ENCODE measurements at places on chromosomes 5 and 9.

GRCh38 chr5:151002250-151002649, 18.1 kb upstream of the GPX3 start:
- no peak for DNase-seq

DNA sequence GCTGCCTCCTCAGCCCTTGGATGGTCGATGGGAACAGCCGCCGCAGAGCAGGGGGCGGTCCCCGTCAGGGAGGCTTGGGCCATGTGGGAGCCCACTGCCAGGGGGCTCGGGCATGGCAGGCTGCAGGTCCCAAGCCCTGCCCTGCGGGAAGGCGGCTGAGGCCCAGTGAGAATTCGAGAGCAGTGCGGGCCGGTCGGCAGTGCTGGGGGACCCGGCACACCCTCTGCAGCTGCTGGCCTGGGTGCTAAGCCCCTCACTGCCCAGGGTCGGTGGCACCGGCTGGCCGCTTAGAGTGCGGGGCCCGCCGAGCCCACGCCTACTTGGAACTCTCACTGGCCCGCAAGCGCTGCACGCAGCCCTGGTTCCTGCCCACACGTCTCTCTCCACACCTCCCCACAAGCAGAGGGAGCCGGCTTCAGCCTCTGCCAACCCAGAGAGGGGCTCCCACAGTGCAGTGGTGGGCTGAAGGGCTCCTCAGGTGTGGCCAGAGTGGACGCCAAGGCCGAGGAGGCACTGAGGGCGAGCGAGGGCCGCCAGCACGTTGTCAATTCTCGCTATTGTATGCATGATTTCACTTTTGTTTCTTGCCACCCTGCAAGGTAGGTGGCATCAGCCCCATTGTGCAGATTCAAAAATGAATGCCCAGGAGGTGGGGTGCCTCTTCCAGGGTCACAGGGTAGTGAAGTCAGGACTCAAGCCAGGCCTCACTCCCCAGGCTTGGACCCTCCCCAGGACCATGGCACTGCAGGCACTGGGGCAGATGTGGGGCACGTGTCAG, 48.6 kb downstream of the COL15A1 start:
- no peak for DNase-seq

DNA sequence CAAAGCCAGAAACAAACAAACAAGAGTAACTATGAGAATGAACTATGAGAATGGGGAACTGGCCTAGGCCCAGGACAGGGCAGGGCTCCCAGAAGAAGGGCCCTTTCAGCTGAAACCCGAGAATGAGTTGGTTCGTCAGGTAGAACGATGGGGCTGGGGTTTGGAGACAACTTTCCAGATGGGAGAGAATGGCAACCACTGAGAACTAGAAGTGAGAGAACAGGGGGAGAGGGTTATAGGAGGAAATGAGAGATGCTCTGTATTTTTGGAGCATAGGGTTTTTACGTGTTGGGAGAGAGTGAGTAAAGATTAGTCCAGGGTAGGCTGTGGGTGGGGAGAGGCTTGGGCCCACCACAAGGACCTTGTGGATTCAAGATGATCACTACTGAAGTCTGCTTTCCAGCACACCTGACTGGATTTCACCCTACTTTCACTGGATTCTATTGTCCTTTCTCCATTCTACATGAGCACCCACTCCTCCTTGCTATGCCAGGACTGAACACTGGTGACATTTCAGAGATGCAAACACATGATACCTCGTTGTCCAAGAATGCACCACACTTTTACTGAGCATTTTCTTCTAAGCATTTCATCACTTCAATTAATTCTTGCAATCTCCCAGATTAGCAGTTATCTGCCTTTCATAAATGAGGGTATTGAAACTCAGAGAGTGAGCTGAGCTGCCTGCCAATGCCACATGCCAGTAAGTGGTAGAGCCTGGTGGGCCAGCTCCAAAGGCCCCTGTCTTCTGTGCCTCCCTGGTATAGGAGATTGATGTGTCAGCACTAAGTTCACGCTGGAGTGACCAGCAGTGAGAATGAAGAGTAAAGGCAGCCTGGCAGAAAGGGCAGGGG, 3.2 kb upstream of the TMEM268 start:
- DNase-seq: no peak

- no peak for DNase-seq
Measured at GRCh38 chr9:109250311-109250741, 70.5 kb downstream of the EPB41L4B start.

DNA sequence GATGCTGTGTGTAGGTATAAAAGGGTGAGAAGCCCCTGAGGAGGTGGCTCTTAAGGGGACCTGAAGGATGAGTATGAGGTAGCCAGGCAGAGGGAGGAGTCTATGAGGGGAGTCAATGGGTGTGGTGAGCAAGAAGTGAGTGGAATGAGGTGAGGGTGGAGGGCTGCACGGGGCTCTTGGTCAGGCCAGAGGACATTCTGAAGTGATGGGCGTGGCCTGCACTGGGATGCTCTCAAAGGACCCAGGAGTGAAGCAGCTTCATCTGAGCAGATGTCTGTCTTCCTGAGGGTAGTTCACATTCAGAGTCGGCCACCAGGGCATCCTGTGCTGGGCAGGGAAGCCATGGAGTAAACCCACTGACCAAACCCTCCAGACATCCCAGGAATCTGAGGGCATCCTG, 45.1 kb upstream of the SAP30L start:
- DNase-seq: no peak

- DNase-seq: no peak
Measured at GRCh38 chr5:154740957-154741356, 14.2 kb upstream of the LARP1 start.

DNA sequence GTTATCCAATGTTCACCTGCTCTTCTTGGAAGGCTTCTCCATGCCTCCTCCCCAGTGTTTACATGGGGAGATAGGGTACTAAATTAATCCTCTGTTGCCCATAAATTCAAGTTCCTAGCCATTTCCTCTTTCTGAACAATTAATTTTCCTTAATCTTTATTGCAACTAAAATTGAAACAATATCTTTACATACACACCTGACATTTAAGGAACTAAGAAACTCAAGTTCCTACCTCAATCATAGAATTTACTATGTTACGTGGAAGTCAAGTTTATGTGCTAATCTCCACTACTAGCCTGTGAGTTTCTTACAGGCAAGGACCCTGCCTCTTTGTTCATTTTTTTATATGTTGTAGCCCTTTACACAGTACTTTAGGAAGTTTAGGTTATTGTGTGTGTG, 10.1 kb upstream of the ADRB2 start:
- DNase-seq: no peak

GRCh38 chr9:21294904-21295538, 10.1 kb downstream of the IFNA5 start:
- no peak for DNase-seq

DNA sequence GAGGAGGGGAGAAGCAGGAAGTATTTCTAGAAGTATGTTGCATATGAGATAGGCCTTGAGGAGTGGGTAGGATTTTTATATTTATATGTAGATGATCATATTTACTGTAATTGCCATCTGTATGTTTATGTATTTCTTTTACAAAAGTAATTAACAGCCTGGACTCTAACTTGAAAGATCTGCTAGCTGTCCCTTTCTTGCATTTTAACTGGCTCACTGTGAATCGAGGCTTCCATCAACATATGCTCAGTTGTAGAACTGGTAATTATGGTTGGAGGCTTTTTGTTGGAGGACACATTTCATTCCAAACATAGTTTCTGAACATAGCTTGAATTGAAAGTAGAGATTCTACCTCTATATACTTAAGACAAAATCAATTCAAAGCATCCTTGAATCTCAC, 23.4 kb downstream of the ABLIM3 start:
- no peak for DNase-seq

GRCh38 chr5:54722846-54723433, 205.4 kb downstream of the SNX18 start:
- DNase-seq: no peak

DNA sequence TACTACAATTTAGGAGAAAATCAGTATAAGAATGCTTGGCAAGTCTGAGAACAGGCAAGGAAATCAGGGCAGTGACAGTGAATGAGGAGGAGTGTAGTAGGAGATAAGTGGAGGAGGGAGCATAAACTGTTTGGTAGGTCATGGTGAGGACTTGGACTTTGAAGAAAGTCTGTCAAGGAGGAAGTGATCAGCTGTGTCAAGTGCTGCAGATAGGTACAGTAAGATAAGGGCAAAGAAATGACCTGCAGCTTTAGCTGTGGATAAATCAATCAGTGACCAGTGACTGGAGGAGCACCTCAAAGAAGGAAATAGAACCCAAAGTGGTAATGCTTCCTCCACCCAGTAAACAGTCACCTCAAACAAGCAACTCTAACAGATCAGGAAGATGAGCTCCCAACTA, 106.3 kb downstream of the RAPGEF6 start:
- no peak for DNase-seq

- DNase-seq: no peak
Measured at GRCh38 chr5:143206196-143207053, 197.1 kb downstream of the NR3C1 start.

- DNase-seq: no peak
Measured at GRCh38 chr5:344668-345067, 23.2 kb downstream of the AHRR start.

- DNase-seq: no peak
Measured at GRCh38 chr5:24353611-24354010, 291.2 kb downstream of the CDH10 start.

DNA sequence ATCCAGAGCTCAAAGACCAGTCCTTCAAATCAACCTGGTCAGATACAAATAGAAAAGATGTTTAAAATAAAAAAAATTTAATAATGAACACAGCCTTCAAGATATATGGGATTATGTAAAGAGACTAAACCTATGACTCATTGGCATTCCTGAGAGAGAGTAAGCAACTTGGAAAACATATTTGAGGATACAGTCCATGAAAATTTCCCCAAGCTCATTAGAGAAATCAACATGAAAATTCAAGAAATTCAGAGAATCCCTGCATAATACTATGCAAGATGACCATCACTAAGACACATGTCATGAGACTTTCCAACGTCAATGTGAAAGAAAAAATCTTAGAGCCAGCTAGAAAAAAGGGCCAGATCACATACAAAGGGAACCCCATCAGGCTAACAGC, 512.9 kb upstream of the PTGER4 start:
- DNase-seq: no peak

DNA sequence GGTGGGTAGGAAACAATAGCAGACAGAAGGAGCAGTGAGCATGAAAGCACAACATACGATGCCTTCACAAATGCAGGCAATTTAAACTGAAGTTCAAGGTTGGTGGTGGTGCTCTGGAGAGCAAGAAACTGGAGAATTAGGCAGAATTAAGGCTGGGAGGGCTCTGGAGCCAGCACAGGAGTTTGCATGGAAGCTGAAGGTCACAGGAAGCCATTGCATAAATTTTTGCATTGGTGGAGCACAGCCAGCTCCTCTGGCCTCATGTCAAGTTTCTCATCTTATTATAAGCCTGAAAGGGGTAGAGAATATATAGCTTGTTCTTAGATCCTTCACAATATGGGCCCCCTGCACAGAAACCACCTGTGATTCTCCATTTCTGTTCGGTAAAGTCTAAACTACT, 207.4 kb downstream of the PAPPA start:
- no peak for DNase-seq

GRCh38 chr9:70586476-70586875, 172.0 kb upstream of the KLF9 start:
- DNase-seq: no peak

GRCh38 chr5:104412649-104413240, 850.2 kb upstream of the NUDT12 start:
- no peak for DNase-seq

DNA sequence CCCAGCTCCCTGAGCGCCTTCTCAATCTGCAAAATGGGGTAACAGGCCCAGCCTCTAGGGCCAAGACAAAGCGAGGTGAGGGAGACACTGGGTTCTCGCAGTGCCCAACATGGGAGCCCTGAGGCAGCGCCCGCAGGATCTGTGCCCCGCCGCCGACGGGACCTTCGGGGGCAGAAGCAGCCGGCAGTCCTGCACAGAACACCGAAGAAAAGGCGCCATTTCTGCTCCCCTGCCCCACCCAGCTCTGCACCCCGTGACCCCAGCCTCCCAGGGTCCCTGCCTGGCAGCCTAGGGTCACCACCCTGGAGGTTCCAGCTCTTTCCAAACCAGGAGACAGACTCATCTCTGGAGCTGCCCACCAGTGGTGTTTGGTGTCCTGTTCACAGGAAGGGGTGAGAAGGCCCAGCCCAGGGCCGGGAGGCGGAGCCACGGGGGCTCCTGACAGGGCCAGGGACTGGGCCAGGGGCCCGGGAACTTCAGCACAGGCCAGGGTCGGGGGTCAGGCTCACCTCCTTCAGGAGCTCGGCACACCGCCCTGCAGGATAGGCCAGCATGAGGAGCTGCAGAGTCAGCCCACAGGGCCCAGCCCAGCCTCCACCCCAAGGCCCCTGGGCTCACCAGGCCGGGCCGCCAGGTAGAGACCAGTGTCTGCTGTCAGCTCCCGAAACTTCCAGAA, 3.3 kb downstream of the LCN8 start:
- no peak for DNase-seq

DNA sequence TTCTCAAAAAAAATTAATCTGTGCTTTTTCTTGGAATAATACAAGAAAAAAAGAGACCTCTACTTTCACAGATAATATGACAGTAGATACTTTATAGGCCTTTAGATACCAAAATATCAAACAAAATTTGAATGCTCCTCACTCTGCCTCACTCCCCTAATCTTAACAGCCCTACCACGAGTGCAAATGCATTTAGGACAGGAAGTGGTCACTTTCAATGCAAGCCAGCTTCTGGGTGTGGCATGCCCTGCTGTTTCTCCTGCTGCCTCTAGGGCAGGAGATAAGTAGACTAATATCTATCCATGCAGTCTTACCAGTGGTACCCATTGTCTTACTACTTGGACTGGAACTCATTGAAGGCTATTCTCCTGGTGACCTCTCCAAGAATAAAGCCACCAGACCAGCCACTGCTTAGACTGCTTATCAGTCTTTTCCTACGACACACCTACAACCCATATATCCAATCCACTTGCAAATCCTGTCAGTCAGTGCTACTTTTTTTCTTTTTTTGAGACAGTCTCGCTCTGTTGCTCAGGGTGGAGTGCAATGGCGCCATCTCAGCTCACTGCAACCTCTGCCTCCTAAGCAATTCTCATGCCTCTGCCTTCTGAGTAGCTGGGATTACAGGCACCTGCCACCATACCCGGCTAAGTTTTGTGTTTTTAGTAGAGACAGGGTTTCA, 23.0 kb downstream of the FRRS1L start:
- DNase-seq: no peak

DNA sequence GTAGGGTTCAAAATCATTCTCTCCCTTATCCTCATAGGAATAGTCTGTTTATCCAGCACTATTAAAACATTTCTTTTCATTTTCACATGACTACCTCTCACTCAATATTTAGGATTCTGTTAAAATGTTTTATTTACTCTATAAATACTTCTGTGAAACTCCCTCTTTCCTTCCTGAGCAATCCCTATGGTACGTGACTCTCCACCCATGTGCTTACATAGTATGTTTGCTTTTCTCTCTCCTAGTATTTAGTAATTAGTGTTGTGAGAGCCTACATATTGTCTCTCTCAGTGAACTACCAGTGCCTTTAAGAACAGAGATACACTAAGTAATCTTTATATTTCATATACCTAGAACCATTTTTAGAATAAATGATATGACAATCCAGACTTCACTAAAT, 46.0 kb downstream of the PTPRD start:
- DNase-seq: peak; percentile 3

- DNase-seq: no peak
Measured at GRCh38 chr5:169850409-169850808, 129.9 kb downstream of the INSYN2B start.

GRCh38 chr5:123438902-123439301, 15.7 kb upstream of the CEP120 start:
- DNase-seq: no peak

Data from NCI-H1417 treated with DMSO at 0.1 percent for 48 hours (cell line).